ENCODE measurements at places on chromosomes 12 and 14. TPM values are rescaled to one million over a fixed set of nuclear protein-coding genes. Genes with fewer than 3 reads are reported as not detected.

- DNase-seq, result no peak
Measured at GRCh38 chr14:89524990-89525667, 108.1 kb upstream of the FOXN3 start.

DEGS2 gene
- total RNA-seq, result 1.7 TPM

BTBD6 gene
- total RNA-seq, result 51.3 TPM

KRT6A gene
- 3.0 TPM for total RNA-seq
